ENCODE measurements at places on chromosomes 7 and 10.

GRCh38 chr7:106848851-106849442 is 16.1 kb upstream of the PIK3CG start:
- DNase-seq: peak; percentile 39

DNA sequence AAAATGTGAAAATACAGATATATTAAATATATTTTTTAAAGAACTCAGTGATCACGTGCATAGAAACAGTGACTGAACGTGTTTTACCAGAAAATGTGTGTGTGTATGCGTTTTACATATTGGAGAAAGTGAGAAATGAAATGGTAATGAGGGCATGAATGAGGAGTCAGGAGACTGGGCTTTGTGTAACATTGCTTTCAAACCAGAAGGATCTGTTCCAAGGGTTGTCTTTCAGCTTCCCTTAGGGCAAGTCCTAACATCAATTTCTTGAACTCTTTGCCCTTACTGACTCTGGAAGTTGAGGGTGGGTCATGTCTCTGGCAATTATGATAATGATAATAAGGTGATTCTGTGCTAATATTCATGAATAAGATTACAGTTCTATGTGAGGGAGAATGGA is 557.3 kb downstream of the PHTF2 start:
- no peak for DNase-seq

- no peak for DNase-seq
Observed at GRCh38 chr7:158809596-158809995, 19.7 kb downstream of the ESYT2 start.

DNA sequence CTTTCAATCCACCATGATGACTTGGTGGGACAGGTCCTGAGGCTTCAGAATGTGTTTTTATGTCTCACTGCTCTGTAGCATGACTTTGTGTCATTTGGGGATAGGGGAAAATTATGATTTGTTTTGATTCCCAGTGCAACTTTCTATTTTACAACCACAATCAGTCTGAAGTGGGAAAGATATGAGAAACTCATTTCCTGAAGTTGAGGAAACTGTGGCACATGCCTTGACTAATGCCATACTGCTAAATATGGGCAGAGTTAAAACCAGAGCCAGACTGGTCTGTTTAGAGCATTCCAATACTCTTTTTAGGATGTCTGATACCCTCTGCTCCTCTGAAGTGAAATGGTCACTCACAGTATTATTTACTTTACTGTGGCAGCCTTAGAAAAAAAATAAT is 307.7 kb downstream of the ADRA2A start:
- DNase-seq: no peak

- peak; percentile 42 for DNase-seq
Observed at GRCh38 chr7:98836811-98837629, 32.8 kb downstream of the TMEM130 start.

DNA sequence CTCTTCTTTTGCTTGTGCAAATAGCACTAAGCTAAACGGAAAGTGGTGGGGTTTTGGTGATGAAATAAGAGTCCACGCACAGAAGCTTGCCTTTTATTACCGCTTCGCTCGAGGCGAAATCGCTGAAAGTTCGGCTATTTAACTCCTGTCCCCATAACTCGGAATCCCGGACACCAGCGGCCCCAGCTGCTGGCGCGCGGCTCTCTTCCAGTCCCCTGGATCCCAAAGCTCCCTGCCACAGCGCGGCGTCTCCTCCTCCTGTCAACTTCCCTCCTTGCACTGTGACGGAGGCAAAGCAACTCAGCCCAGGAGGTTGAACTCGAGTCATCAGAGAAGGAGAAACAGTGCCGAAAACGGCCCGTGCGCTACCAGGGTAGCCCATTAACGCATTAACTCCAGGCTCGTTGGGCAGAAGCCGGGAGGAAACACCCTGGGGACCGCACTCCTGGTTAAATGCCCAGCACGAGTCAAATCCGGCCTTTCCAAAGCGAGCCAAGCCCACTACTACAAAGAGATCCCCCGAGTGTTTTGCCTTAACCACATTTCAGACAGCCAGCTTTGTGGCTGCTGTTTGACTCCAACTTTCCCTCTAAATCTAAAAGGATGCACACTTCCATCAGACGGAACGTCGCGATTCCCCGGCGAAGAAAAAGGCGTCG is 1.3 kb downstream of the SEMA3D start:
- peak; percentile 72 for DNase-seq

DNA sequence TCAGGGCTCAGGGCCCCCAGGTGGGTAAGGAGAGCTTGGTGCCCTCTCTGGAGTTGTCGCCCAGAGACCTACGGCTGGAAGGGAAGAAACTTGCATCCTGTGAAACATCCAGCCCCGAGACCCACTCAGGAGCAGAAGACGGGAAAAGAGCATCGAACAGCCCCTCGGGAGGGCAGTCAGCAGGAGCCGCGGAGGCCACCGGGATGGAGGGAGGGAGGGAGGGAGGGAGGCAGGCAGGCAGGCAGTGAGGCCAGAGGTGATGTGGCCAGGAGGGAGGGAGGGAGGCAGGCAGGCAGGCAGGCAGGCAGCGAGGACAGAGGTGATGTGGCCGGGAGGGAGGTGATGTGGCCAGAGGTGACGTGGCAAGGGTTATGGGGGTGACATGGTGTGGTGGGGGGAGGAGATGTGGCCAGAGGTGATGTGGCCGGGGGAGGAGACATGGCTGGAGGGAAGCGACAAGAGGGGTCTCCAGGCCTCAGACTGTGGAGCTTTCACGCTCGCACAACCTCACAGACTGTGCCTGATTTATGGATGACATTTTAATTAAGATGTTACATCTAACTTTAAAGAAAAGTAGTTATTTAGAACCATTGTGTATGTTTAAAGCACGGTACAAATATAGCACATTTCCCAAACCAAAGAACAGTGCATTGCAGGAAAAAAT is 141.1 kb downstream of the DIP2C start:
- no peak for DNase-seq

DNA sequence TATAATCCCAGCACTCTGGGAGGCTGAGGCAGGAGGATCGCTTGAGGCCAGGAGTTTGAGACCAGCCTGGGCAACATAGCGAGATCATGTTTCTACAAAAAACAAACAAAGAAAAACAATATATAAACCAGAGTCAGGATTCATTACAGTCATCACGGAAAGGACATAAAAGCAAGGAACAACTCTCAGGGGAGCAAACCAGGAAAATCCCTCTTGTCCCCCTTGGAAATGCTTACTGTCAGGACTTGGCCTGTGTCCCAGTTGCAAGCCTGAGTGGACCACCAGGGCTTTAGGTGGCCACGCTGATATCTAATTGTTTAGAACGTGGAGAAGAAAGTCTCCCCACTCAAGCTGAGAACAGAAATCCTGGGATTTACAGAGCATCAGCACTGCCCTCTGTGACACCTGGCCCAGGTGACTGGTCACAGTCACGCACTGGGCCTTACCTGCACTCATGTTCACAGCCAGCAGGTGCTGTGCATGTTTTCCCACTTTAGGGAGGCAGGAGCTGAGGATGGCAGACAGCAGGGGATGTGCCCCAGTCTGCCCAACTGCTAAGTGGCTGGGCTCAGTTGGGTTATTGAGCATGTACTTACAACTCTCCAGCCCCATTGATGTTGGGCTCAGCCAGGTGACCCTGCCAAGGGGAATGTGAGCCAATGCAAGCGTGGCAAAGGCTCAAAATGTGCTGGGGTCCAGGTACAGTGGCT is 60.9 kb downstream of the TMEM130 start:
- DNase-seq: no peak

GRCh38 chr10:69419096-69419743 is 2.5 kb upstream of the TACR2 start:
- no peak for DNase-seq

DNA sequence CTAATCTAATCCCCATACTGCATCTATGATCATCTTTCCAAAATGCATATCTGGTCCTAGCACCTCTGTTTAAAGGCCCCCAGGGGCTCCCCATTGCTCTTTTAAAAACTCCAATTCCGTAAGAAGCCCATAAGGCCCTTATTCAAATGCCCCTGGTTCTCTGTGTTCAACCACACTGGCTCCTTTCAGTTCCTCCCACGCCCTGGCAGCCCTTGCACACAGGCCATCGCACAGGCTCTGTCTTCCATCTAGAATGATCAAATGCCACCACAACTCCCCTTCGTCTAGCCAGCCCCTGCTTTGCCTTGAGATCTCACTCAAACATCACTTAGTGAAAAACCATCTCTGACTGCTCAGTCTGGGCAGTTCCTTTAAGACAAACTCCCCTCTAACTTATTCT is 112.9 kb upstream of the LYZL2 start:
- no peak for DNase-seq

- no peak for DNase-seq
Observed at GRCh38 chr10:49664842-49665355, 14.6 kb upstream of the C10orf53 start.

DNA sequence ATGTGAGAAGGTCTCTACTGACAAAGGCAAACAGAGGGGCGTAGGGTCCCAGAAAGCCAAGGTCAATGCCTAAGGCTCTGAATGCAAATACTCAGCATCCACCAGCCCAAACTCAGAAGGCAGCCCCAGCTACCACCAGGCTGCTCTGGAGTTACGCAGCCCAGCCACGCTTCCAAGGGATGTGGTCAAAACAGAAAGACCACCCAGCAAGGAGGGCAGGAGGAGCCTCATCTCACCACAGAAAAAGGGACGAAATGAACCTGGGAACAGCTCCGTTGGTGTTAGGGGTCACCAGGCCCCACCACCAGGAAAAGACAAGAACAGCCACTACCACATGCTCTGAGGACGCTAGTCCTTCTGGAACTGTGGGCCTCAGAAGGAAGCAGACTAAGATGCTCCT is 65.1 kb downstream of the CTBP2 start:
- no peak for DNase-seq

DNA sequence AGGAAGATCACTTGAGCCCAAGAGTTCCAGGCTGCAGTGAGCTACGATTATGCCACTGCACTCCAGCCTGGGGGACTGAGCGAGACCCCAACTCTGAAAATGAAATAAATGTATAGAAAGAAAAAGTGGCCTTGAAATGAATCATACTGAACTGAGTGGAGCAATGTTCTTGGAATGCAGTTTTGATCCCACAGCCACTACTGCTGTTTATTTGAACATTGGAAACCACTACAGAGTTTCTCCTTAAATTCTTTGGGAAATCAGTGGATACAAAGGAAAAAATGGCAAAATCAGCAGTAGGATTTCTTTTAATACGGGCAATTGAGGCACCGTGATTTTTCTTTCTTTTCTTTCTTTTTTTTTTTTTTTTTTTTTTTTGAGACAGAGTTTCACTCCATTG is 637.4 kb downstream of the GALNT17 start:
- DNase-seq: no peak

DNA sequence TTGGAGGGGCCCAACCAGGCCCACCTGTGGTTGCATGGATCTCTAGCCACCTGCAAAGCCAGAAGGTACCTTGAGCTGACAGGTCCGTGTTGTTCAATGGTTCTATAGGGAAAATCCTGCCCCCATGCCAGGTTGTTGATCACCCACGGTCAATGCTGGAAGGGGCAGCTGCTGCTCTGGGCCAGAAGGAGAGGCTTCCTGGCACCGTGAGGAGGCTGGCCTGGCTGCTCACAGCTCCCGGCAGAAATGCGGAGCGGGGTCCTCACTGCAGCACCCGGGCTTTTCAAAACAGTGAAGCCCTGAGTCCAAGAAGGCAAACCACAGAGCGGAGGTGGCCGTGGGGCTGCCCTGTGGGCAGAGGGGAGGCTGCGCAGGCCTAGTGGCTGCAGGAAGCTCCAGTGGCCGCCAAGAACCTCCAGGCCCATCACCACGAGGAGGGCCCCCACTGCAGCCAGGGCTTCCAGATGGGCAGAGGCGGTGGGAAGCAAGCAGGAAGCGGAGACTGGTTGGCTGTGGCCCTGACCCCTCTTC is 25.0 kb upstream of the GPR146 start:
- no peak for DNase-seq

DNA sequence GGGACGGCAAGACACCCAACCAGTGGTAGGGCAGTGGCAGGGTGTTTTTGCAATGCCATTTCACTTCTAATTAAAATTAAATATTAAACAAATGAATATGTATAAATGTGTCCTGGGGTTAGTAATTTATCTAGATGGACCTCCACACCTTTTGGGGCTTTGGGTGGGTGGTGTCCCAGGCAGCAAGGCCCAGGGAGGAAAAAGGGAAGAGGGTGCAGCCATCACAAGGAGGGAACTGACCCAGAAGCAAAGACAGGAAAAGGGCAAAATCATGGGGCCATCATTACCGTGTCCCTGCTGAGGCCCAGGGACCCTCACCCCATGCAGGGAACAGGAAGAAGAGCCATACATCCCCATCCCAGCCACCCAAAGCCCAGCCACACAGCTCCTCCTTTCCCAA is 204.6 kb downstream of the GRID1 start:
- DNase-seq: no peak

DNA sequence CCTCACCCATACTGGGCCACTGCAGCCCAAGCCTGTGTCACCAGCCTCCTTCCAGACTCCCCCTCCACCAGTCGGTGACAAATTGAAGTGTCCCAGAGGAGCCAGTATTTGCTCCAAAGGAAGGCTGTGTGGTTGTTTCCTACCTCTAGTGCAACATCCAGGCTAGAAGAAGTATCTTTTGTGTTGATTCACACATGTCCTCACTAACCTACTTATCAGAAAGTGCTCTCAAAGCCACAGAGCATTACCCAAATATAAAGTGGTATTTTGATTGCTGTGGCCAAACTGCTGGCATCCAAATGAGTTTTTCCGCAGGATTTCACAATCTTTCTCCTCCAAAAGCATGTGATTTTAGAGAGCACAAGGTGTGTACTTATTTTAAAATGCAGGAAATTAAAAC is 134.8 kb downstream of the CUL2 start:
- DNase-seq: no peak

GRCh38 chr10:17029581-17030271 is 99.9 kb downstream of the CUBN start:
- peak; percentile 92 for DNase-seq

DNA sequence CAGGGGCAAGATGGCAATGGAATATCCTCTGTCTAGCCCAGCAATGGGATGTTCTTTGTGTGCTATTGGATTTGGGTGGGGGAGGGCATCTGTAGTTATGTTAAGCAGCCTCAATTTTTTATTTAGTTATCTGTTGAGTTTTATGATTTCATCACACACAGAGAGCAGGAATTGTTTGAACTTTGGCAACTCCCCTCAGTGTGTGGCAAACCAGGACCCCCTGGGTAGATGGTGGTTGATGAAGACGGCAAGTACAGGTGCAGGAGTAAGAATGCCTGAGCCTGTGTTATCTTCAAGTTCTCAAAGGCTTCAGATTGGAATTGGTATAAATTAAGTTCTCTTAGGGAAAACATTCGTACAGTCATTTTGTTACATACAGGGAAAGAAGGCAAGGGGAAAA is 142.4 kb upstream of the SAMD8 start:
- DNase-seq: no peak

- DNase-seq: peak; percentile 80
Observed at GRCh38 chr10:5971315-5971832, 6.0 kb downstream of the IL15RA start.

DNA sequence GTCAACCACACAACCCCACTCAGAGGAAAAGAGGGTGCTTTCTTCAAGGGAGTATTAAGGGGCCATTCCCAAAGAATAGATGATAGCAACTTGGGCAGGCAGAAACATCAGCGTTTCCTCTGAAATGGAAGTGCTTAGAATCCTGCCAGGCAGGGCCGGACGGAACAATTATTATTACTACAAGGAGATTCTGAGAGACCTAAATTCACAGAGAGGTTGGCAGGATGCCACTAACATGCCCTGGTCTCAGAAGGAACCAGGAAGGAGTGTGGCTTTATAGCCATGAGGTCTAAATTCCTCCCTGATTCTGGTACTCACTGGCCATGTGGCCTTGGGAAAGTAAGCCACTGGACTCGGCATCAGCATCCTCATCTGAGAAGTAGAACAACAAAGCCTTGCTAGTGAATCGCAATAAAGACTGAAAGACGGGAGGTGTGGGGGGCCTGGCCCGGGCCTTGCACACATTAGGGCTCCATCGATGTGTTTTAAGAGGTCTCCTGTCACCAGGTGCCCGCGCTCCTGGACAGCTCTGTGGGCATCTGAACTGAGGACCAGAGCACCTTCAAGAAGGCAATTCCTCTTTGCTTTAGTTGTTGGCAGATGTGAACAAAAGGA is 131.5 kb downstream of the OAT start:
- no peak for DNase-seq

Data from cardiac fibroblast (primary cell).